Inflammatory macrophage (primary cell): ENCODE measurements at places on chromosomes 12 and 14.

GRCh38 chr12:132856581-132856980 is 27.9 kb upstream of the GOLGA3 start:
- DNase-seq, result no peak

- no peak for DNase-seq
Observed at GRCh38 chr12:126856958-126857357, 1410.0 kb upstream of the TMEM132C start.

- DNase-seq, result no peak
Observed at GRCh38 chr12:133233993-133234564, 1.6 kb downstream of the ANHX start.

DNA sequence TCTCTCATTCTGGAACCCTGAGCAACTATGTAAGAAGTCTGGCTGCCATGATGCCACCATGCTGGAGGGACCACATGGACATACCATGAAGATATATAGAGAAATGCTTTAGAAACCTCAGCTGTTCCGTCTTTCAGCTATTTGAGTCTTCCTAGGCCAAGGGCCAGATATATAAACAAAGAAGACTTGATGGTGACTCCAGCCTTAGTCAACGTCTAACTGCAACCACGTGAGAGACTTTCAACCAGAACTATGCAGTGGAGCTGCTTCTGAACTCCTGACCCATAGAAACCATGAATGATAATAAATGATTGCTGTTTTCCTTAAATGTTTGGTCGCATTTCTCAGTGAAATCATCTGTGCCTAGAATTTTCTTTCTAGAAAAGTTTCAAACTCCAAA is 20.0 kb upstream of the KITLG start:
- DNase-seq, result no peak

DNA sequence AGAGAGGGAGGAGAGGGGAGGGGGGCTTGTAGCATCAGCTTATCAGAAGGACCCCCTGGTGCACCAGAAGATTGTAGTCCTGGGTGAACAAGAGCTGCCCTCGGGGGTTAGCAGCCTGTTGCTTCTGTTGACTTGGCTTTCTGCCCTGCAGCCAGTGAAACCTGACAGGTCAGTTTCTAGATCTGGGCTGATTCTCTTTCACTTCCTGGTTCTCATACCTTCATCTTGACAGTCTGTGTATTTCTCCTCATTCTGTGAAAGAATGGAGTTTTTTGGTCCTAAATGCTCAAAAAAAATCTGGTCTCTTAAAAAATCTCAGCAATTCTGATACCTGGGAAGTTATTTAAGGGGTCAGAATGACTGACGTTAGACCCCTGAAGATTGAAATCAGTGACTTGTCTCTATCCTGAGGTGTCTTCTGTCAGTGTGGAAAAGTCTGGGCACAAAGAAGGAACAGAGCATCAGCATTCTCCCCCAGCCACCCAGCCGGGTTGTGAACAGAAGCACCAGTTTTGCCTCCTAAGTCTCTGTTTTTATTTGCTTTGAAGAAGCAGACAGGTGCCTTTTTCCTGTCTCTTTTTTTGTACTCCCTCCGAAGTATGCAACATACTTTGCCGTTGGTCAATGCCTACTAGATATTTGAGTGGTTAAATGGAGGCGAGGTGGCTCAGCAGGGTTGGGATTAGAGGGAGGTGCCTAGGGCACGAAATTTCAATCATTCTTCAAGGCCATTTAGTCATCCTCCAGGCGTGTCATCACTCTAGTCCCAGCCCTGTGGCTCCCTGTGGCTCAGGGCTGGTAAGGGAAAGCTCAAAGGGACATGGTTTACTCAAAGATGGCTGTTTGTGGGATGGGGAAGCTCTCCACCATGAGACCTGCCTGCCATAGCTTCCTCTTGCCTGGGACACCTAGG is 24.0 kb downstream of the TTC9 start:
- DNase-seq, result no peak

- no peak for DNase-seq
Observed at GRCh38 chr12:121232163-121232562, 22.2 kb downstream of the P2RX4 start.

- peak; percentile 32 for DNase-seq
Observed at GRCh38 chr14:21498540-21499526, 12.3 kb downstream of the METTL3 start.

GRCh38 chr14:90568405-90568804 is 171.6 kb downstream of the CALM1 start:
- no peak for DNase-seq

GRCh38 chr14:69763761-69764510 is 3.0 kb upstream of the SRSF5 start:
- DNase-seq, result peak; percentile 52

DNA sequence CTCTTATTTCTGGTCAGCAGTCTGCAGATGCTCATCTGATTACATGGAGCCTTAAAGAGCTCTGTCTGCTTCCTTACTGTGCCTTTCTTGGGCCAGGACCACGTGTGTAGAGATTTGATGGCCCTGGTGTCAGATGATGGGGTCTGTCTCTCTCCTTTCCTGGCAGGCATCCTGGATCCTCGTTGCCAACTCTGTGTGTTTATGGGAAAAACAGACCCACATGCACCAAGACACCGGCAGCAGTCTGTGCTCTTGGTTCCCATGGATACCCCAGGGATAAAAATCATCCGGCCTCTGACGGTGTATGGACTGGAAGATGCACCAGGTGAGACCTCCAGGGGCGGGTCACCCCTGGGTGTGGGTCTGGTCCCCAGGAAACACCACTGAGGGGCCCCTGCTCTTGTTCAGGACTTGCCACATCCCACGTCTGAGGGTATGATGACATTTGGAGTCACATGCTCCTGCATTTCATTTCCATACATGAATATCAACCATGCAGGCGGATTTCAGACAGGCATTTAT is 18.5 kb upstream of the ALDH2 start:
- no peak for DNase-seq

- peak; percentile 38 for DNase-seq
Observed at GRCh38 chr14:75831455-75831854, 150.3 kb downstream of the TGFB3 start.

GRCh38 chr12:46981622-46982021 is 97.8 kb upstream of the PCED1B start:
- no peak for DNase-seq

DNA sequence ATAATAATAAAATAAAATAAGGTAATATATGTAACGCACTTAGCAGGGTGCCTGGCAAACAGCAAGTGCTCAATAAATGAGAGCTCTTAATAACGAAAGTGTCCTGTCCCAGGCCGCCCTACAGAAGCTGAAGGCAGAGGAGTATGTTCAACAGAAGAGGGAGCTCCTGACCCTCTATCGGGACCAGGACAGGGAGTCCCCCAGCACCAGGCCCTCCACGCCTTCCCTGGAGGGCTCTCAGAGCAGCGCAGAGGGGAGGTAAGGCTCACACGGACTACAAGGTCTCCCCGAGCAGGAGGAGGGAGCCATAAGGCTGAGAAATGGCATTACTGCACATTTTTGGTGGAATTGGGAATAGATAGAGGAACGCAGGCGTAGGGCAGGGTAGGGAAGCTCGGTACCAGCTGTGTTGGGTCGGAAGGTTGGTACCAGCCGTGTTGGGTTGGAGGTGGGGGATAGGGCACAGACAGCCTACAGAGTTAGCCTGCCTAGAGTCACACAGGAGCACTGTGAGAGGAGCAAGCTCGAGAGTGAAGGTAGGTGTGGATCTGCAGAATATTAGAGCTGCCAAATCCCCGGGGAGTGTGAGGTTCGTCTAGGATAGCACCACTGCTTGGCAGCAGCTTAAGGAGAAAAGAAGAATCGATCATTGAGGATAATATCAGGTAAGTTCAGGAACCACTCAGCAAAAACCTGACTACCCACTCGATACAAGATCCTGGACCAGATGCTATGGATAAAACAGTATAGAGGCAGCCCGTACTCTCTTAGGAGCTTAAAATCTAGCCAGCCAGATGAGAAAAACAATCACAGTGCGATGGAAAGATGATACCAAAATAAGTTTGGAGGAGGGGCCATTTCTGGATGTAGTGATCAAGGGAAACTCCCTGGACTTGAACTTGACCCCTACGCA is 15.3 kb downstream of the TNFRSF1A start:
- DNase-seq, result peak; percentile 50

DNA sequence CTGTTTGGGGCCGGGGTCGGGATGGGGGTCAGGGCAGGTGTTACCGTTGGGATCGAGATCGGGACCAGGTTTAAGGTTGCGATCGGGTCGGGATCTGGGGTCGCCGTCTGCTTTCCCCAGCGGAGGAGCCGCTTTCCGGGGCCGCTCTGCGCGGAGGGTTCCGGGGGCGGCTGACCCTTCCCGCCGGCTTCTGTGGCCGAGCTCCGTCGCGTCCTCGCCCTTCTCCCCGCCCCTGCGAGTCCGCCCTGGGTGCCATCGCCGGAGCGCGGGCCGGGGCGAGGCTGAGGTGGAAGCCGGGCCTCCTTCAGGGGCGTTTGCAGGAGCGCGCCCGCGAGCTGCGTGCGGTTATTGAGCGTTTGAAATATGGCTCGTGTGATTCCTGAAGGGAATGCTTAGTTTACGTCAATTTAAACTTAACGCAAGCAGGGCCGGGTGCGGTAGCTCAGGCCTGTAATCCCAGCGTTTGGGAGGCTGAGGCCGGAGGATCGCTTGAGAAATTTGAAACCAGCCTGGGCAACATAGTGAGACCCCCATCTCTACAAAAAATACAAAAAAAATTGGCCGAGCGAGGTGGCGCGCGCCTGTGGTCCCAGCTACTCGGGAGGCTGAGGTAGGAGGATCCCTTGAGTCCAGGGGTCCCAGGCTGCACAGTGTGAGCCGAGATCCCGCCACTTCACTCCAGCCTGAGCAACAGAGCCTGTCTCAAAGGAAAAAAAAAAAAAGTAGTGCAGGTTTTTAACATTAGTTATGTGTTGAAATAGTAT is 620 bp downstream of the PGAM5 start:
- DNase-seq, result peak; percentile 37

GRCh38 chr12:108565146-108565545 is 2.8 kb downstream of the ISCU start:
- DNase-seq, result peak; percentile 22

DNA sequence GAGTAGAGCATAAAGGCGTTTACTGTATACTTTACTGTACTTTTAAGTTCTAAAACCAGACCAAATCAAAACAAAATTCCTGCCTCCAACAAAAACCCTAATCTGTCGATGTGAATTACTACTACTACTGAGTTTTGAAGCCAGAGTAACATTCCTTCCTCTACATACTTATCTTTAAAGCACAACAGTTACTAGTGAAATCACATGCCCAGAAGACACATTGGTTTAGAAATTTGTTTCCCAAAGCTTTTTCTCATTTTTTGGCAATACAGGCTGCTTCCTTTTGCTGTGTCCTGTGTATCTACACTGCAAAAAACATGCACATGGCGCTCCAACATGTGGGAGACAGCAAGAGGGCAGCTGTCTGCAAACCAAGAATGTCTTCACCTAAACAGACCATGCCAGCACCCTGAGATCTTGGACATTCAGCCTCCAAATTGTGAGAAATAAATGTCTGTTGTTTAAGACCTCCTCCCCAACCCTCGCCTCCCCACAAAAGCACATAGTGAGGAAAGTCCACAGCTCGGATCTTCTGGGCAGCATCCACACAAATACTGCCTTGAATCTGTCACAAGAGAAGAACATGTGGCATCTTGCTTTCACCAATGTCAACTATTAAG is 21.1 kb downstream of the SETD3 start:
- no peak for DNase-seq
